Esophagus squamous epithelium (tissue), 5 donors: ENCODE measurements at places on chromosomes 2 and 18.

DNA sequence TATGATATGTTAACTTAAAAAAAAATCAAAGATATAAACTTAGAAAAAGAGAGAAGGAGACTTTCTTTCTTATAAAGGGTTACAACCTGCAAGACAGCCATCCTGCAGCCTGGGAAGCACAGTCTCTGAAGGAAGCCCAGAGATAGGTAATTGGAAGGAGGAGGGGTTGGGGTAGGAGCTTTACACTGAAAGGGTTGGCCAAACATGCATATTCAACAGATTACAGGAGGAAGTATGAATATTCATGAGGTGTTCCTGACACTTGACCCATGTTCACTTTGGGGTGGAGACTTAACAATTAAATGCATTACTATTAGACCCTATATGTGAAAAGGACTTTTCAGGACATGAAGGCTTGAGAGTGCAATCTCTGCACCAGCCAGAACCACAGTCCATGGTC lies 71.7 kb upstream of the CDH2 start:
- no peak for DNase-seq

GRCh38 chr2:67836866-67837265 lies 225.9 kb downstream of the C1D start:
- no peak for DNase-seq

GRCh38 chr18:65988972-65989371 lies 238.2 kb downstream of the CDH7 start:
- DNase-seq = no peak

GRCh38 chr2:239566995-239567568 lies 166.3 kb upstream of the HDAC4 start:
- DNase-seq = no peak

- no peak for DNase-seq
These were observed 48.1 kb upstream of the ARL4C start for GRCh38 chr2:234544659-234545611.
